Transverse colon (tissue), 4 donors: ENCODE measurements at places on chromosomes 7 and 10. TPM values are rescaled to one million over a fixed set of nuclear protein-coding genes. Genes with fewer than 3 reads are reported as not detected.

Gene UPK3B
- total RNA-seq: not detected

Gene CYP2C9
- 15.2 TPM for total RNA-seq

Gene METTL27
- 2.6 TPM for total RNA-seq

Gene MCM10
- 0.60 TPM for total RNA-seq

Gene PRSS37
- total RNA-seq: not detected

Gene CH25H
- total RNA-seq: not detected

Gene SFRP4
- 1.8 TPM for total RNA-seq

Gene FXYD4
- total RNA-seq: not detected

Gene BHLHA15
- total RNA-seq: 2.0 TPM

Gene DIP2C
- total RNA-seq: 32.0 TPM

Gene GIMAP4
- total RNA-seq: 37.6 TPM

Gene EPDR1
- total RNA-seq: 47.0 TPM

Gene SEMA3E
- total RNA-seq: not detected

Gene FKBP6
- total RNA-seq: not detected

Gene GALNT17
- total RNA-seq: 5.1 TPM
